Osteoblast (primary cell): ENCODE measurements at places on chromosomes 7 and 10. TPM values are rescaled to one million over a fixed set of nuclear protein-coding genes. Genes with fewer than 3 reads are reported as not detected.

Gene NPY4R
- under 0.01 and 0.36 TPM in 2 replicates for total RNA-seq

Gene ELN
- 69.1 and 113 TPM in 2 replicates for total RNA-seq

Gene ODAD2
- total RNA-seq, result 0.59 and 0.72 TPM in 2 replicates

Gene WNT8B
- total RNA-seq, result not detected in 2 replicates

Gene MRLN
- not detected in 2 replicates for total RNA-seq

Gene AQP1
- 0.59 and 0.72 TPM in 2 replicates for total RNA-seq

Gene NRF1
- 14.1 and 14.8 TPM in 2 replicates for total RNA-seq

Gene CLEC5A
- not detected in 2 replicates for total RNA-seq

Gene PANK1
- total RNA-seq, result 5.8 and 9.7 TPM in 2 replicates

Gene AGAP9
- 6.2 and 8.3 TPM in 2 replicates for total RNA-seq

Gene SLC16A12
- under 0.01 TPM in 2 replicates for total RNA-seq

Gene UCN3
- total RNA-seq, result not detected in 2 replicates

Gene EIF5AL1
- 0.72 and 0.88 TPM in 2 replicates for total RNA-seq

Gene MACC1
- 0.29 and 0.36 TPM in 2 replicates for total RNA-seq

Gene UTF1
- not detected in 2 replicates for total RNA-seq

Gene FAM241B
- total RNA-seq, result 0.36 TPM in 1 of 2 replicates, not detected in the other

Gene CLEC2L
- total RNA-seq, result not detected in 2 replicates

Gene CISD1
- total RNA-seq, result 31.5 and 34.2 TPM in 2 replicates

Gene SUN3
- total RNA-seq, result not detected in 2 replicates

Gene AS3MT
- total RNA-seq, result 6.2 and 8.0 TPM in 2 replicates

Gene STAG3
- 0.59 and 1.4 TPM in 2 replicates for total RNA-seq
